ENCODE measurements at places on chromosomes 7 and 10.

DNA sequence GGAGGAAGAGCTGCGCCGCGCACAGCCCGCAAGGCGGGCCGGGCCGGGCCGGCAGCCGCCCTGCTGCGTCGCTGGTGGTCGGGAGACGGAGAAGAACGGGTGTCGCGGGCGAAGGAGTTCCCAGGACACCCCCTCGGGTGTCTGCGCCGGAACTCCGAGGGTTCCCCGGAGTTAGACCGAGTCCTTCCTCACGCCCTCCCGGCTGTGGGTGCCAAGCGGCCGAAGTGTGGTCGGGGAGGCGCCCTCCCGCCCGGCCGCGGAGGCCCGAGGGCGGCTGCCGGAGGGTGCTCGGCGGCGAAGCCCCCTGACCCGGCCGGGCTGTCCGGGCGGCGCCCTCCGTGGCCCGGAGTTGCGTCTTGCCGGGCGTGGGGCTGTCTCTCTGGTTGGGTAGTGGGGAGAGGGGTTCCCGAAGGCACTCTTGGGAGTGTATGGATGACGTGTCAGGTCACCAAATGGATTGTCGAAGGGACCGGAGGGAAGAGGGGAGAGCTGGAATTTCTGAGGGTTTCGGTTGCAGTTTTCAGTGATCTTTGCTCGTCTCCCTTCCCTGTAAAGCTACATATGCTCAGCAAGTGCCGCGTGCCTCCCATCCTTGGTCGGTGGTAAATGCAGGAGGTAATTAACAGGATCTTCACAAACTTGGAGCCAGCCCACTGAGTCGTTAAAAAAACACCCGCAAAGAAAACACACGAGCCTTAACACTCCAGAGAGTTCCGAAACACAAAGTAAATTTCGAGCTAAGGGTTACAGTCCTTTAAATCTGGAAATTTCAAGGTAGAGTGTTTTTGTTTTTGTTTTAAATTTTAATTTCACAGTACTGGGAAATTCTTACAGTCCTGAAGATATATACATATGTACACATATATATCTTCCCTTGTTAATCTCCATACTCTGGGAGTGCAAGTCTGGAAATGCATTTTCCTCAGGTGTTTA, 871 bp downstream of the ST7 start:
- H3K4me3 ChIP-seq: peak overlapping the region; percentile 99
- peak; percentile 56 for DNase-seq
- peaks cover 30% of the 10 kb centered on the region for H3K4me1 ChIP-seq
- peaks cover 10% of the 10 kb centered on the region for H3K36me3 ChIP-seq
- H3K27ac ChIP-seq: peak overlapping the region; percentile 99

GRCh38 chr10:124632064-124632531, 112.1 kb downstream of the FAM53B start:
- H3K36me3 ChIP-seq: peaks cover 6% of the 10 kb centered on the region
- peaks cover 14% of the 10 kb centered on the region for H3K4me1 ChIP-seq
- H3K27ac ChIP-seq: no peak overlapping the region
- no peak overlapping the region for H3K4me3 ChIP-seq

GRCh38 chr7:150322833-150323681, at the start of the genes ACTR3C and LRRC61:
Gene ACTR3C (minus strand): TSS chr7:150323545. CDS start chr7:150295296, 28,249 bp downstream.
Gene LRRC61 (plus strand): TSS chr7:150323355. CDS start chr7:150336862, 13,507 bp downstream.
- H3K27me3 ChIP-seq: peaks cover 15% of the 10 kb centered on the region
- peaks cover 10% of the 10 kb centered on the region for H3K36me3 ChIP-seq
- peaks cover 30% of the 10 kb centered on the region for H3K4me1 ChIP-seq
- DNase-seq: no peak
- H3K27ac ChIP-seq: no peak within 1 kb of the TSS

- peaks cover 1% of the 10 kb centered on the region for H3K27me3 ChIP-seq
- DNase-seq: no peak
- no peak overlapping the region for H3K4me3 ChIP-seq
- no peak overlapping the region for H3K27ac ChIP-seq
- no peaks in the 10 kb centered on the region for H3K4me1 ChIP-seq
- H3K36me3 ChIP-seq: no peaks in the 10 kb centered on the region
These were observed 20.1 kb downstream of the SFR1 start for GRCh38 chr10:104142081-104142480.

- H3K27ac ChIP-seq: no peak overlapping the region
- peaks cover 4% of the 10 kb centered on the region for H3K36me3 ChIP-seq
- H3K4me1 ChIP-seq: no peaks in the 10 kb centered on the region
- no peak overlapping the region for H3K4me3 ChIP-seq
- no peak for DNase-seq
These were observed 236.1 kb downstream of the KIF20B start for GRCh38 chr10:89937494-89937893.

DNA sequence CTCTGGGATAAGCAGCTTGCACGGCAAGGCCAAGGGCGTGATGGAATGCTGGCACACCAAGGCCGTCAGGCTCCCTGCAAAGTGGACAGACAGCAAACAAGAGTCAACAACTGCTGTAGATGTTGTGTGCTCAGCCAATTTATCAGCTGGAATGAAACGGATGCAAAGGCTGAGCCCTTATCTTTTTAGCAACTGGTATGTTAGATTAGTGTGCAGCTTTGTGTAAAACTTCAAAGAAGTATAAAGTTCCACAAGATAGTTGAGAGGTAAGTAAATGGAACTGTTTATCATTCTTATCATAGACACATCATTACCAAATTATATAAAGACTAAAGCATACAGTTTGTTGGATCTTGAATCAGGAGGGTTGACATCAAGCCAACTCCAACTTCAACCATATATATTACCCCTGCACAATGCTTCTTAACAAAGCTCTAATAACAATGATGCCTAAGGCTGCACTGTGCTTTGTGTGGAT, 289.0 kb downstream of the TNS3 start:
- H3K36me3 ChIP-seq: no peaks in the 10 kb centered on the region

GRCh38 chr7:117134889-117135552, 181.7 kb downstream of the ST7 start:
- no peak for DNase-seq
- H3K36me3 ChIP-seq: peaks cover 28% of the 10 kb centered on the region
- peaks cover 39% of the 10 kb centered on the region for H3K4me1 ChIP-seq
- peak overlapping the region; percentile 13 for H3K27ac ChIP-seq
- H3K27me3 ChIP-seq: no peaks in the 10 kb centered on the region
- no peak overlapping the region for H3K4me3 ChIP-seq

- no peaks in the 10 kb centered on the region for H3K4me1 ChIP-seq
- H3K4me3 ChIP-seq: peak overlapping the region; percentile 87
- H3K27me3 ChIP-seq: peaks cover 2% of the 10 kb centered on the region
- H3K27ac ChIP-seq: peak overlapping the region; percentile 93
- no peaks in the 10 kb centered on the region for H3K36me3 ChIP-seq
These were observed 373.5 kb downstream of the RPS24 start for GRCh38 chr10:78407009-78407711.

- H3K36me3 ChIP-seq: no peaks in the 10 kb centered on the region
- no peak overlapping the region for H3K27ac ChIP-seq
- no peak overlapping the region for H3K4me3 ChIP-seq
- DNase-seq: no peak
- peaks cover 2% of the 10 kb centered on the region for H3K4me1 ChIP-seq
These were observed 282.5 kb downstream of the INHBA start for GRCh38 chr7:41420421-41420820.

Data from endothelial cell (in vitro differentiated cells).